ENCODE measurements at places on chromosomes 13 and 19.

DNA sequence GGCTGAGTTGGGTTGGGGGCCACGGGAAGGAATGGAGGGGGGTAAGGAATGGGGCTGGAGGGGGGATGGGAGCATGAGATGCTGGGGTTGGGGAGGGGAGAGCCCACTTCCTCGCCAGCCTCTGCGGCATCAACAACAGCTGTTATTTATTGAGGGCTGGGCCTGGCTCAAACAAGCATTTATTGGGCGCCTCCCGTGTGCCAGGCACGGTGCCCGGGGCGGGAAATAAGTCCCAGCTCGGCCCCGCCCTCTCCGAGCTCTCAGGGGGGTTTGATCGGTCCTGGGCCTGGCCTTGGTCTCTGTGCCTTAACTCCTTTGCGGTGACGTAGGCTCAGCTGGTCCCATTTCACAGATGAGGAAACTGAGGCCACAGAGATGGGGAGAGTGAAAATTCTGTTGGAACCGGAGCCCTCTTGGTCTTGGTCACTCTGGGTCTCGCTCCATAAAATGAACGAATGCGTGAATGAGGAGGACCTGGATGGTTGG, 919 bp upstream of the ADAMTS10 start:
- no peak for DNase-seq

DNA sequence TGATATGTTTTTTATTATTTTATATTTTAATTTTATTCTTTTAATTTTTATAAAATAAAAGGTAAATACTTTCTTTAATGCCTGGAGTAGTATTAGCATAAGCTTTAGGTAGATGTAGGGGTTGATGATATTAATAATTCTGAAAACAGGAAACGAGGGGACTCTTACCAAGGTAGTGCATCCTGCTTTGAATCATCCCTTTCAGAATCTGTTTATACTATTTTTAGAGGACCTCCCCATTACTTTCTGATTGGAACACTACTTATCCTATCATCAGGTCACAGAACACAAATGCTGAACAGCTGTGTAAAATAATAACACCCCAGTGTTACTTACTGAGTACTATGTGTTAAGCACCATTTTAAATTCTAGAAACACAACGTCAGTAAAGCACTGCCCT, 27.3 kb downstream of the COG6 start:
- DNase-seq: no peak

DNA sequence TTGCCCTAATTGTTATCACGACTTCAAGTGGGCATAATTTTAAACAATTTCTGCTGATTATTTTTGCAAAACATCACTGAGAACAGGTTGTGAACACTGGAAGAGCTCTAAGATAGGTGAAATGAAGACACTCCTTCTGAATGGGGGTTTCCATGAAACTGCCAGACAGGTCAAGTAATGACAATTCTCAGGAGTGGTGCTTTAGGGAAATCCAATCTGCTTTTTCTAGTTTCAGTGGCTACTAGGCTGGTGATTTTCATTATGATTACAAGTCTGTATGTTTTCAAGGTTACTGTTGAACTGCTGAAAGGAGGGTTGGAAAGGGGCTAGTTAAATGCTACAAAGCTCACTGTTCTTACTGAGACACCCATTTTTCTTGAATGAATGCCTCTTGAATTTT, 1724.2 kb downstream of the PCDH9 start:
- no peak for DNase-seq

DNA sequence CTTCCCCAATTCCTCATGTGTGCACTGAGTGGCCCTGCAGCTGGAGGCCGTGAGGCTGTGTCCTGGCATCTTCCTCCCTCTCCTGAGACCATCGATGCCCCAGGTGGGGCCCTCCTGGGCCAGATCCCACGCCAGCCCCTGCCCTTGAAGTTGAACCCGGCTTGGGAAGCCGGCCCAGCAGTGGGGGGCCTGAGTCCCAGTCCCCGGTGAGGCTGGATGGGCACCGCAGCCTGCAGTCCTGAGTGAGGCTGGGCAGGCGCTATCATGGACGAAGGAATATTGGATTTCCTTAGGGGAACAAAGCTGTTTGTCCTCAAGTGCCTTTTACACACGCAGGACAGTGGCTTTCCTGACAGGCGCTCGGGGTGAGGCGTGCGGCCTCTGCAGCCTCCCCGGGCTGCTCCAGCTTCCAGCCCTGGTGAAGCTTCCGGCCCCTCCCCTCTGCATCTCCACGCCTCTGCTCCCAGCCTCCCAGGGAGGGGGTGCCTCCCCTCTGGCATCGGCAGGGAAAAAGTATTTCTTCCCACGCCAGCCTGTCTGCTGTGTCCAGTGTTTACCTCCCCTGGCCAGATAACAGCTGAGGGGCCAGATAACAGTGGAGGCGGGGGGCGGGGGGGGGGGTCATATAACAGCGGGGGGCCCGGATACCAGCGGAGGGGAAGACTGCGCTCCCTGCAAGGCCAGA, 159.5 kb downstream of the KDM4B start:
- DNase-seq: no peak

- no peak for DNase-seq
Observed at GRCh38 chr13:33524086-33524485, 238.5 kb upstream of the STARD13 start.

GRCh38 chr19:35134601-35135242, at the start of gene LGI4:
LGI4 (minus strand) TSS chr19:35135059; CDS start chr19:35134680, 379 bp downstream.
- no peak for DNase-seq

- DNase-seq: no peak
Observed at GRCh38 chr13:111245576-111246384, 74.7 kb upstream of the TEX29 start.

DNA sequence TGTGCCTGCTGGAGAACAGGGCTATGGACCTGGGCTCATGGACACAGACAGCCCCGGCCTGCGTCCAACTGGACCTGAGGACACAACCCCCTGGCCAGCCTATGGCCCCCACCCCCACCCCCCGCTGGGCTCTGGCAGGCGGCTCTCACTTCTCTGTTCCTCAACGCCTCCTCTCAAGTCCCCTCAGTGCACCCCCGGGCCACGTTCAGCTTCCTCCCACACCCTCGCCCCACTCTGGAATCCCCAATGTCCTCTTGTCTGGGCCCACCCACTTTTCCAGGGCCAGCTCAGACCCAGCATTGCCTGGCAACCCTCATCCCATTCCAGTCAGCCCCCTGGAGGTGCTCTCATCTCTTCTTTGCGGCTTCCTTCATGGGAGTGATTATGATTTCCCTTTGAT, 130.2 kb upstream of the SPACA7 start:
- no peak for DNase-seq

- no peak for DNase-seq
Observed at GRCh38 chr13:51134763-51135365, 23.8 kb upstream of the C13orf42 start.

DNA sequence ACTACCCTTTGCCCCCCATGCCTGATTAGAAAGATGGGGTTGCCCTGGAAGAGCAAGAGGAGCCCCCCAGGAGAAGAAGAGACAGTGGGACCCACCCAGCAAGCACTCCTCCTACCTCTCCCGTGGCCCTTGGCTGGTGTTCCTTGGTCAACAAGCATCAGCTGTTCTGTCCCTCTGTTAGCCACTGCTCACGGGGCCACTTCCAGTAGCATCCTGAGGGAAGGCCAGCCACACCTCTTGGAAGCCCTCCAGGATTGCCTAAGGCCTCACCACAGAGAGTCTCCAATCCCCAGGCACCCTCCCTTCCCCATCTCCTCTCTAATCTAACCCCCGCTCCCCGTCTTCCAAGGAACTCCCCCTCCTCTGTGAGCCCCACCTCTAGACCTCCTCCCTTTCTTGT, 15.1 kb upstream of the DPP9 start:
- no peak for DNase-seq

DNA sequence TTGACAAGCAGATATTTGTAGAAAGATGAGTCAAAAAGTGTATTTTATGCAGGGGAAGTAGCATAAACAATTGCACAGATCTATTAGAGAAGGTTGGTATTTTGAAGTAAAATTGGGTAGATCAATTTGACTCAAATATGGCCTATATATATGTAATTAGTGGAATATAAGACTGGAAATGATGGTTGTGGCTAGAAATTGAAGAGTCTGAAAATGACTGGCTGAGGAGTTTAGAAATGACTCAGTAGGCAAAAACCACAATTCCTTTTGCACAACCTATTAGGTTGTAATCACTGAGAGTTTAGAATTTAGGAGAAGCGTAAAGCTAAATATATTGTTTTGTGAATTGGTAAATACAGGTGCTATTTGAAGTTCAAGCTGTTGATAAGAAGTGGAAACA, 622.6 kb upstream of the PCDH20 start:
- no peak for DNase-seq

DNA sequence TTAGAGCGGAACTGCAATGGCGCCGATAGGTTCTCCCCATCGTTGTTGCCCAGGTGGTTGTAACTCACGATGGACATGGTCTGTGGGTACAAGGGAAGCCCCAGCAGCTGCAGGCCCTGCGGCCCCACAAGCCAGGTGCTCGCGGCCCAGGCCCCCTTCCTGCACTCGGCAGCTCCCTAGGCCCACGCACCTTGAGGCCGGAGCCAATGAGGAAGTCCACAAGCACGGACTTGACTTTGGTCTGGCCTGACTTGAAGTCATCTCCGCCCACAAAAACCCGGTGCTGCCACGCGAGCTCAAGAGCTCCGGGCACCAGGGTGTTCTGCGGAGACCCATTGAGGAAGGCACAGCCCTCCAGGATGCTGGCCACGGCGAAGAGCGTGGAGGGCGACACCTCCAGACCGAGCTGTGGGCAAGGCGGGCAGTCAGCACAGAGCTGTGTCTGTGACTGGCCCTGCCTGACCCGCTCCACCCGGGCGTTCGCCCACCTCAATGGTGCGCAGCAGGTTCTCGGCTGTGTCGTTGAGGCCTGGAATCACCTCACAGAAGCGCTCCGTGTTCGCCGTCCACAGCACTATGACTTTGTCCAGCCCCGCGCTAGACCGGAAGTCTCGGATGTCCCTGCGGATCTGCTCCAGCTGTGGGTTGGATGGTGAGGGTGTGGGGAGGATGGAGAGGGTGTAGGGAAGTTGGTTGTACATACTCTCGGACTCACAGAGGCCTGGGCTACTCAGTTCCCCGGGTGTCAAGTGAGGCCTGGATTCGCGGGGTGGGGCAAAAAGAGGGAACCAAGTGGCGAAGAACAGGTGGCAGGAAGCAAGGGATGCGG, 1.9 kb downstream of the ISYNA1 start:
- no peak for DNase-seq

- no peak for DNase-seq
Observed at GRCh38 chr19:11261431-11261970, 823 bp downstream of the DOCK6 start.

DNA sequence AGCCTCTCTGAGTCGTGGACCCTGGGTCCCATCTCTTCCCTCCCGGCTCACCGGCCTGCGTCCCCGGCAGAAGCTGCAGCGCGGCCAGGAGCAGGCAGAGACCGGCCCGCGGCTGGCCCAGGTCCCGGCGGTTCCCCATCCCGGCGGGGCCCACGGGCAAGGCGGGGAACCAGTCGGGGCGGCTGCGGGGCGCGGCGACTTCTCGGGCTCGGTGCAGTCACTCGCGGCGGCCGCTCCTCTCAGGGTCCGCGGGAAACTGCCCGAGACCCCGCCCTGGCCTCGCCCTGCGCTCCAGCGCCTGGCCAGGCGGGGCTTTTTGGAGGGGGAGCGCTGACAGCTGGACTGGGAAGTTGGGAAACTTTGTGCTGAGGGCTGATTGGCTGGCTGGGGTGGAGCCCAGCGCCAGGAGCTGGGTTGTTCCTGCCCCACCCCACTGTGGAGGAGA, at the start of gene COL5A3:
Gene COL5A3, minus strand, starts transcription at position 258 of the 445 bp plus-strand sequence. Its CDS starts 119 bp downstream, at position 139.
- DNase-seq: no peak

DNA sequence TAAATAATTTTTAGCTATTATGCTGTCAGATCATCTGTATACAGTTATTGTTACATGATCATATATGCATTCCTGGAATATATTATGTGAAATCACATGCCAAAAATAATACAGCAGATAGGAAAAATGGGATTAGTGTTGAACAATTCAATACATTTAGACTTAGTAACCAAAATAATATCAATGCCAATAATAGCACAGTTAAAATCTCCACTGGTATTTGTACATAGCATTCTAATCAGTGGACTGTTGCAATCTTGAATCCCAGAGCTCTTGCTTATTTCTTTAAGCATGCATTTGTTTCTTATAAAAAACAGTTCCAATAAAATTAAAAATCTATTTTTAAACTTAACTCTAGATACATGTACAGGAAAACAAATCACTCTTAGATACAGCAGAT, 2772.2 kb downstream of the PCDH9 start:
- DNase-seq: no peak

- DNase-seq: no peak
Observed at GRCh38 chr19:41218615-41219507, at the start of gene AXL. AXL (plus strand) TSS chr19:41219223; CDS start chr19:41219393, 170 bp downstream.

GRCh38 chr13:43939086-43939485, 59.4 kb downstream of the LACC1 start:
- no peak for DNase-seq

GRCh38 chr19:54525636-54526035, 23.0 kb downstream of the LAIR2 start:
- DNase-seq: no peak

- DNase-seq: no peak
Observed at GRCh38 chr13:34583181-34583580, 358.9 kb upstream of the NBEA start.

GRCh38 chr13:75647126-75647784, 11.1 kb downstream of the LMO7 start:
- no peak for DNase-seq

- no peak for DNase-seq
Observed at GRCh38 chr19:42191855-42192254, 25.6 kb downstream of the DEDD2 start.

GRCh38 chr13:30113551-30113950, 193.8 kb downstream of the KATNAL1 start:
- DNase-seq: no peak
